Ecto neural progenitor cell (in vitro differentiated cells): ENCODE measurements at places on chromosomes 13 and 19.
A peak's percentile ranks its signal among the peaks of the same experiment; 100 is the strongest.

- DNase-seq = no peak
Measured at GRCh38 chr13:30889196-30889690, 16.8 kb upstream of the MEDAG start.

DNA sequence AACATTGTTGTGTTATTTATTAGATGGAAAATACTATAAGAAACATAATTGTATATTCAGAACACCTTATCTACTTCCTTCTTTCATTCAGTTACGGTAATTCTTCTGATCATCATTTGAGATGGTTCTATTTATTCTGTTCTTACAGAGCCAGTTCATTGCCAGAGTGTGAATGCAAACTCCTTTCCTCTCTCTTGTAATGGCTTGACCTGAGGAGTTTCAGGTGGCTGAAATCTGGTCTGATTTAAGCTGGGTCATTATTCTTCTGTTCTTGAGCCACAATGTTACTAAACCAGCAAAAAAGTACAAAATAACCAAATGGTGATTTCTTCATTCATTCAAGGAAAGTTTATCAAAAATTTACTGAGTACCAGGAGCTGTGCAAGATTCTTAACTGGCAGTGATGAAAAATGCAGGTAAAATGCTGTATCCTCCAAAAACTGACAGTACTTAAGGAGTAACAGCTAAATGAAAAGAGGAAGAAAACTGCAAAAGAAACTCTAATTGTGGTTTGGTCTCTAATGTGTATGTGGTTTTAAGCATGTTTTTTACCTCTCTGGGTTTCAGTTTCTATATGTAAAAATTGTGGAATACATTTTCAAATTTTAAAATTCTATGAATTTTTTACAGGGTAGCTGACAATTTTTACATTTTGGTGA lies 182.4 kb upstream of the UFM1 start:
- no peak for DNase-seq

GRCh38 chr13:54078271-54078870 lies 1049.8 kb downstream of the OLFM4 start:
- no peak for DNase-seq

DNA sequence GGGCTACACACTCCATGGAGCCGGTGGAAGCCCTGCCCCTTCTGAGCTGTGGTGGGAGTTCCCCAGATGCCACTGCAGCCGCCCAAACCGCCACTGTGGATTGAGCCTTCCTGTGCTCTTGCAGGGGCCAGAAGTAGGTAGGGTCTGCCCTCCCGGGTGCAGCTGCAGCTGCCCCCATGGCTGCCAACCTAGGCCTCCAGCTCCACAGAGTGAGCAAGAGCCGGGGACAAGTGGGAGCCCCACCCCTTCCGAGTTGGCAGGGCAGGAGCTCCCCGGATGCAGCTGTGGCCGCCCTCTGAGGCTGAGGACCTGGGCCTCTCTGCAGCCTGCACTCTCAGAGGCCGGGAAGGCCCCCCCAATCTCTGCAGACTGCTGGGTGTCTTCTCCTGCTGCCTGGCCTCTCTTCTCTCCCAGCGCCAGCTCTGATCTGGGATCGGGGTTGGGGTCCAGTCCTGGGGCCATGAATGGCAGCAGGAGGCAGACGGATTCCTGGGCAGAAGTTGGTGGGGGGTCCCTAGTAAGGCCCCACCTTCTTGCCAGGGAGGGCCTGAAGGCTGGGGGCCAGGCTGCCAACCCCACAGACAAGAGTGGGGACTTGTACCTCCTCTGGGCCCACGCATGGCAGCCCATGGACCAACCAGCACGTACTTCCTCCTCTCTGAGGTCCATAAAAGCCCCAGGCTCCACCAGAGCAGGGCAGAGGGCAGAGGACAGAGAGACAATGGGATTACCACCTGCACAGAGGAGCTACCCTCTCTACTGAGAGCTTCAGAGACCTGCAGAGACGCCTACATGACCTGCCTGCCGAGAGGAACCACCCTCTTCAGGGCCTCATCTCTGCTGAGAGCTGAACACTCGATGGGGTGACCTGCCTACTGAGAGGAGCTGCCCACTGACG lies 28.9 kb downstream of the AP2S1 start:
- DNase-seq = no peak

DNA sequence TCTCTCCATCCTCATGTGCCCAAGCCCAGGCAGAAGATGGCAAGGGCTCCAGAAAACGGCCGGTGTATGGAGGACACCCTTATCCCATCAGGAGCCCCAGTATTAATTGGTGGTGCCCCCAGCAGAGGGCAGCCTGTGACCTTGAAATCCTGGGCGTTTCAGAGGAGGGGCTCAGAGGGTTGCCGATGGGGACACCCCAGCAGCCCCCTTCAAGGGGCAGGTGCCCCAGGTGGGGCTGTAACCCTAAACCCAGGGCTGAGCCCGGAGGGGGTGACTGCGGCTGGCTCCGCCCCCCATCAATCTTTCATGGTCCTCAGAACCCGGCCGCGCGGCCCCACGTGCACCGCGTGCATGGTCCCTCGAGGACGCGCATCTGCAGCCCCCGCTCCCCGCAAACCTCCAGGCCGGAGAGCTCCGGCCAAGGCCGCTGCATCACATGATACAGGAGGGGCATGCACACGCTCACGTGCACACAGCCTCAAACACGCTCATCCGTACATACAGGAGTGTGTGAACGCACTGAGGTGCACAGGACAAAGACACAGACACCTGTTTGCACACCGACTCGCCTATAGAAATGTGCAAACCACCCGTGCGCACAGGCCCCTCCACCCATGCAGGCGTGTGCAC lies 949 bp downstream of the RAB3A start:
- DNase-seq = peak; percentile 56

GRCh38 chr13:21011378-21011777 lies 50.0 kb downstream of the LATS2 start:
- no peak for DNase-seq

DNA sequence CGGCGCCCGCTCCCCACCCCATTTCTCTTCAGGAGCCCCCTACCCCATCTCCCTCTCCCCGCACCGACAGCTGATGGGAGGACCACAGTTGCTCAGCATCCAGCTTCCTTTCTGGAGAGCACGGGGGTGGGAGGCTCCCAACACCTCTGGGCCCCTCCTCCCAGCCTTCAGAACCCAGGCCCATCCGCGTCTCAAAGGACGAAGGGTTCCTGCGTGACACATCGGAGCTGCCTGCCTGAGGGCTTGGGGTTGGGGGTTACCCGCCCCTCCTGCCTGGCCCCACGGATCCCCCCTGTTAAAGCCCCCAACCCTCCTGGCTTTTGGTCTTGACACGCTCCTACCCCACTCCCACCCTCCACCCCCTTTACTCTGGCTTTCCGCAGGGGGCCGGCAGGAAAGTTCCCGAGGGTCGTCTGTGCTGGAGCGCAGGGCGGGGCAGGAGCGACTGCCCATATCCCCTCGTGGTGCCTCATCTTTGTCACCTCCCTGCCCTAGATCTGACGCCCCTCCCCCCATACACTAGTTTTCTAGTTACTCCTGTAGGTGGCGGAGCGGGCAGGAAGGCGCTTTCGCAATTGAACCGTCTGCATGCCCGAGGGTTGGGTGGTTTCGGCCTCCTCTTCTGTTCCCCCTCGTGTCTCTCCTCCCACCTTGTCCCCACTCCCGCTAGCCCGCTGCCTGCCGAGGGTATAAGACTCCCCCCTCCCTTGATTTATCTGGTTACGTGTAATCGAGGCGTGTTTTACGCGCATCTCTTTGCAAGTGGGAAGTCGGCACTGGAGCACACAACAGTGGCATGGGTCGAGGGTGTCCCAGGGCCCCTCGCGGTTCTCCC lies 924 bp downstream of the TRAPPC5 start:
- DNase-seq = peak; percentile 84

GRCh38 chr13:24287748-24288287 lies 21.6 kb upstream of the C1QTNF9 start:
- no peak for DNase-seq

GRCh38 chr19:18251587-18252369 lies 22.5 kb downstream of the IQCN start:
- DNase-seq = peak; percentile 84

DNA sequence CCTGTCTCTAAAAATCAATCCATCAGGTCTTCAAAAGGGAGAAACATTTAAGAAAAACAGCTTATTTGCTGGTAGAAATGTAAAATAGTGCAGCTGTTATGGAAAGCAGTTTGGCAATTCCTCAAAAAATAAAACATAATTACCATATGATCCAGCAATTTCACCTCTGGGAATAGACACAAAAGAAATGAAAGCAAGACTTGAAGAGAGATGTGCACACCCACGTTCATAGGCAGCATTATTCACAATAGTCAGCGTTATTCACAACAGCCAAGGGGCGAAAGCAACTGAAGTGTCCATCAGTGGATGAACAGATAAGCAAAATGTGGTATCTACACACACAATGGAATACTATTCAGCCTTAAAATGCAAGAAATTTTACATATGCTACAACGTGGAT lies 45.1 kb upstream of the DOCK9 start:
- no peak for DNase-seq
